ENCODE measurements at places on chromosomes 4 and X.

DNA sequence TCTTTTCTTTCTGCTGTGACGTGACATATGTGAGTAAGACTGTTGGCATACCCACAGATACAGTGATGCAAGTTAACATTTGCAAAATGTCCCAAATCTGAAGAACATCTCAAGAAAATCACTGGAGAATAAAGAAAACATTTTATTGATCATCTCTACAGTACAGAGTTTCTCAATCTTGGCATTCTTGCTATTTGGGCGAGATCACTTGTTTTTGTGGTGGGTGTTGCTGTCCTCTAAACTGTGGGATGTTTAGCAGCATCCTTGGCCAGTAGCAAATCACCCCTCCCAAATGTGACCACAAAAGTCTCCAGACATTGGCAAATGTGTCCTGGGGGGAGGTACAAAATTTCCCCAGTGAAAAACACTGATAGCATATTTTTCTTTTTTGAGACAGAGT is 28.8 kb downstream of the AMELX start:
- no peak for DNase-seq

DNA sequence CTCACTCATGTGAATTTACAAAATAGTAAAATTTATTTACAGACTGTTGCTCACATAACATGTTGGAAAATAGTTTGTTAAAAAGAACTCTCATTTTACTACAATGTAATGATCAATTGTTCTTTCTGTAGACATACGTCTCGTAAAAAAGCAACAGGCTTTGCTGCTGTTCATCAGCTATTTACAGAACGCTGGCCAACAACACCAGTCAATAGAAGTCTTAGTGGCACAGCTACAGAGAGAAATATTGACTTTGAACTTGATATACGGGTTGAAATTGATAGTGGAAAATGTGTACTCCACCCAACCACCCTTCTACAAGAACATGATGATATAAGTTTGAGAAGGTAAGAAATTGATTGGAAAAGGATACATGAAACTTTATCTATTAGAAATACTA is 47.6 kb upstream of the ADAD1 start:
- no peak for DNase-seq

- DNase-seq: no peak
These were observed 54.1 kb downstream of the TXK start for GRCh38 chr4:48079972-48080391.

GRCh38 chr4:109699553-109700225 is 3.6 kb downstream of the CASP6 start:
- DNase-seq: no peak

DNA sequence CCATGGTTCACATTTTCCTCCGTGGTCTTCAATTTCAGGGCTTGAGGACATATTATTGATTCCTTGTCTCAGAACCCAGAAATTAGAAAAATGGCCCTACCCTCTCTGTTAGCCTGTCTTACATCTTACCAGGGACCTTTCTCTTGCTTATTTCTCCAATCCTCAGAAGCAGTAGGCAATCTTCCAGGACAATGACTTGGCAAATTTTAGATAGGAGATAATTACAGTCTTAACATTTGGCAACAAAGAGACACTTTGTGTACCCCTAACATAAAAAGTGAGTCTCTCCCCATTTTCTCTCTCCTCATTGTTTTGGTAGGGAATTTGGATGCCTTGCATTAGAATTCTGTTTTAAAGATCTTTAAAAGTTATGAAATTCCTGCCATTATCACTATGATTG is 778.1 kb upstream of the SLIT2 start:
- no peak for DNase-seq

- no peak for DNase-seq
These were observed 3.4 kb downstream of the GPR78 start for GRCh38 chr4:8583655-8584025.

DNA sequence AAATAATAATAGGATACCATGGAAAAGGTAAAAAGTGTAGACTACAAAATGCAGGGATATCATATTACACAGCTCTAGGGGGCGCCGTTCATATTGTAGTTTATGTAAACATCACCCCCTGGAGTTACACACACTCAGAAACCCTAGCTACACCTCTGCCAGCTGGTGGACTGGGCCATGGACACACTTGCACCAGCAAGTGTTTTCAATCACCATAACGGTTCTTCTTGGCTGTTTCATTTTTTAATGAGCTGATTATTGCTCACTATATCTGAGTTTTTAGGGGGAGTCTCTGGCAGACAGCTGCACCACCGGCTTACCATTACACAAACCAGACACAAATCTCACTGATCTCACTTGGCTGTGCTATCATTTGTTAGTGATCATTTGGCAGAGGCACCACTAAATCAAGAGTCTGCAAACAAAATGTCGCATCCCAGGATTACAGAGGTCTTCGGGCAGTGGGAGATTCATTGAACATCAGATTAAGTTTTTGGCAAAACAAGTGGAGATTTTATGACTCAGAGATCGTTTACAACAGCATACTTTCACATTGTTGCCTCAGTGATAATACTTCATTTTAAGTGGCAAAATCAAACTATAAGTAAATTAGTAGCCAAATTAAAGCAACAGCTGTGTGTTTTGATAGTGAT is 185.7 kb downstream of the UNC5C start:
- DNase-seq: no peak

GRCh38 chr4:185013417-185014125 is 4.7 kb upstream of the HELT start:
- DNase-seq: no peak

DNA sequence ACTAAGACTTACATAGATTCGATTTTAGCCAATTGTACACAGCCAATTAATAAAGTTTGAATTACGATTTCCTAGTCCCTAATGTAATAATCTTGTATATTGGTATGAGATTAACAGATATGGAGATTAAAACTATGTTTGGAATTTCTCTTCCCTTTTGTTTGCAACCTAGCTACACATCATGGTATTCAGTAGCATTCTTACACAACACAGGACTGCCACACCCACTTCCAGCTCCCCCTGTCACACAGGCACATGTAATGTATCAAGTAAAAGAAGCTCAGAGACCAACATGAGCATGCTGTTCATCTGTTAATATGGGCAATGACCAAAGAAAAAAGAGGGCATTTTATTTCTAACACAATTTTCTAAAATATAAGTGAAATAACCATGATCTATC is 12.8 kb downstream of the SLC6A14 start:
- DNase-seq: no peak

GRCh38 chr4:1592709-1593417 is 91.2 kb downstream of the FAM53A start:
- DNase-seq: no peak

DNA sequence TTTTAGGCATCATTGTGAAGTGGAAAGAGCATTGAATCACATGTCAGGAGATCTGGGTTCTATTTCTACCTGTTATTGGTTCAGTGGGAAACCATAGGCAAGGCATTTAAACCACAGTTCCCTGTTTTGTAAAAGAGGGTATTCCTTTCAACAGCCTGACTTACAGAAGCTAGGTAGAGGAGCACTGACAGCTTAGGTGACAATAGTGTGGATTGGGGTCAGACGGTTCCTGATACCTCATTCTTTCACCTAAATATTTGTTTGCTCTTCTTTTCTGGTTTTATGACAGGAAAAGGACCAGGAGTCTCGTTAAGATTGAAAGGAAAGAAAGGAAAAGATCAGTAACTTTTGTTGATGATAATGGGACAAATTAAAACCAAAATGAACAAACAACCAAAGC is 15.9 kb upstream of the PDLIM5 start:
- DNase-seq: no peak

GRCh38 chrX:48468247-48468671 is 1.8 kb downstream of the SLC38A5 start:
- DNase-seq: no peak

- no peak for DNase-seq
These were observed 24.7 kb downstream of the TLR10 start for GRCh38 chr4:38757945-38758600.

GRCh38 chrX:114650351-114650750 is 66.5 kb downstream of the HTR2C start:
- DNase-seq: no peak

GRCh38 chr4:85302193-85302736 is 172.7 kb upstream of the ARHGAP24 start:
- no peak for DNase-seq

DNA sequence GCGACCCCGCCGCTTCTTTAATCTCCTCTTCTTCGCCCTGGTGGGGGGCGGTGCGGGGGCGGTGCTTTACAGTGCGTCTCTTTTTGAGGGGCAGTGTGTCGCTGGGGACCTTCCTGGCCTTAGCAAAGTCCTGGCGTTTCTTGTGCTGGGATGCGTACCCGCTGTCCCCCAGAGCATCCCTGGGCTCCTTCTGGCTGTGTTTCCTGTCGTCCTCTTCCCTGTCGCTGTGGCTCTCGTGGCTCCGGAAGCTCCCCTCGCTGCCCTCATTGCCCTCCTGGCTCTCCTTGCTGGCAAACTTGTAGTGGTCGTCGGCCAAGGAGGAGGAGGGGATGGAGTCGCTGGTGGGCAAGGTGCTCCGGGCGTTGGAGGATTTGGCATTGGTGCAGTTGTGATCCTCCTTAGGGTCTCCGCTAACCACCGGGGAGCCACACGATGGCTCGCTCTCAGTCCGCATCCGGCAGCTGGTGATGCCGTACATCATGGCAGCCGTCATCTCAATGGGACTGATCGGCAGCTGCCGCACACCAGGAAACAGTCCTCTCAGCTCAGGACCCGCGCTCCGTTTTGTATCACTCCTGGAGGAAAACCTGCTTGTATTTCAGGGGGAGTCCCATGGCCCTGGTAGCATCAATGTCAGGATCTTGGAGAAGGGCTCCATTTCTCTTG is 30.4 kb upstream of the TMSB15A start:
- no peak for DNase-seq

DNA sequence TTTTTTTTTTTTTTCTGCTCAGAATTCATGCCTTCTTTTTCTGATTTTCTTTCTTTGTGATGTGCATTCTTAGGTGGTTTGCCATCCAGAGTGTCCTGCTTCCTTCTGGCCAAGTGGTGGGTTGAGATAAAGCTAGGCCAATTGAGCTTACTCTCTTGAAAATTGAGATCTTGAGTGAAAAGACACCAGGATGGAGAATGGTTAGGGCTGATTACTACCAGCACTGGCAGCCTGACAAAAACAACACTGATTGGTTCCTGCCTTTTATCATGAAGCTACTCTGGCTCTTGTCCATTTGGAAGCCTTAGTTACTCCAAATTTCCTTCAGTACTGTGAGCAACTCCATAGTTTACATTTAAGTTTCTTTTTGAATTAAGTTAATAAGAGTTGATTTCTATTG is 404.0 kb downstream of the PPARGC1A start:
- peak; percentile 35 for DNase-seq

- DNase-seq: no peak
These were observed 146.5 kb upstream of the PUDP start for GRCh38 chrX:7294483-7294882.

GRCh38 chr4:76657443-76657842 is 222.4 kb downstream of the SHROOM3 start:
- no peak for DNase-seq

DNA sequence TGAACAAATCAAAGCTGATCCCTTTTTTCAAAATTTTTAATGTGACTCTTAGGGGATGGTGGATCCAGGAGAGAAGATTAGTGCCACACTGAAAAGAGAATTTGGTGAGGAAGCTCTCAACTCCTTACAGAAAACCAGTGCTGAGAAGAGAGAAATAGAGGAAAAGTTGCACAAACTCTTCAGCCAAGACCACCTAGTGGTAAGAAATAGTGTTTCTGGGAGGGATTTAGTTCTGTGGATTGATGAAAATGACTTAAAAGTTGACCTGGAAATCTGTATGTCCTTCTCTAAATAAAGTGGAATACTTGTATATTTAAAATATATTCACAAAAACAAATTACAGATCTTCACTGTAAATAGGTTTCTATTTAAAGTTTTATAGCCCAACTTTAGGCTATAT is 29.2 kb downstream of the NUDT9 start:
- DNase-seq: no peak

DNA sequence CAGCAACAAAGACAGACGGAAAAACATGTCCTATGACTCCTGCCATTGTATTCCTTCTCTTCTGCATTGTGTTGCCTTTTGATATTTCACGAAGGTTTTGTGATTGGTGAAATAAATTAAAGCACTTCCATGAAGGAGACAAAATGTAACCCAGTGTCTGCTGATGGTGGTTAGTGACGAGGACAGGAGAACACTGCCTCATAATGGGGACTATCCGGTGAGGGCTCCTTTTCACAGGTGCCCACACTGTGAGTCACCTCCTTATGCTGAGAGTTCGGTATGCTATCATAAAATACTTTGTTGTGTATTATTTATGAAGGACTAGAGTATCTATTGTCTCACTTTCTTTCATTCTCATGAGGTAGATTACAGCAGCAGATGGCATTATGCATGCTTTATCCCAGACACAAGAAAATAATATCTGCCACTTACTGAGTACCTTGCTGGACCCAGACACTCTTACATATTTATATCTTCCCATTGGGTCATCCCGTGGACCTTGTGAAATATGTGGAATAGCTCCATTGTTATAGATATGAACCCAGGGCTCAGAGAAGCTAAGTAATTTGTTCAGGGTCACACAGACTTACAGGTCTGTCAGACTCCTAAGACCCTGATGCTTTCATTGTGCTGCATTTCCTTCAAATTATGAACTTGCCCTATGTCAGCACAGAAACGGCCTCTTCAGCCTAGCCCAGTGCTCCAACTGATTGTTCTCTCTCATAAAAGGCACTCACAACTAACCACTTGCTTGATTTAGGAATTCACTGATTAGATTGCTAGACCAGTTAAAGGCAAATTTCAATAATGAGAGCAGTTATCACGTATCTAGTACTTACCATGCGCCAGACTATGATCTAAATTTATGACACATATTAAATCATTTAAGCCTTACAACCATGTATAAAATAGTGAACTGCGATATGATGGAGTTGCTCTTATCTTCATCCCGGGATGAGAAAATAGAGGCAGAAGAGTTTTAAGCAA is 31.2 kb downstream of the PLS3 start:
- DNase-seq: no peak

- no peak for DNase-seq
These were observed 102.6 kb downstream of the ARHGAP10 start for GRCh38 chr4:147834480-147834879.

DNA sequence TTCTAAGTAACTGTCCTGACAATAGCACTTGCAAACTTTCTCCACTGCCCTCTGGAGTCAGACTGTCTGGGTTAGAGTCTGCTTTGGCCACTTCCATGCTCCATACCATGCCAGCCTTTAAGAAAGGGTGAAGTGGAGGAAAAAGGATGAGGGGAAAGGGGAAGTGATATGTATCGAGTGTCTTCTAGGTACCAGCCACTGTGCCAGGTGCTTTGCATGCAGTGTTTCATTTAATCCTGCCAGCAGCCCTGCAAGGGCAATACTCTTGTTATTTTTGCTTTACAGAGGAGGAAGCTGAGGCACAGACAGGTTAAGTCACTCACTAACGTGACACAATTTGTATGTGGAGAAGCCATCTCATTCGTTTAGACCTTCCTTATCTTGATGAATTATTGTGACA is 55.6 kb downstream of the RTL9 start:
- DNase-seq: no peak

DNA sequence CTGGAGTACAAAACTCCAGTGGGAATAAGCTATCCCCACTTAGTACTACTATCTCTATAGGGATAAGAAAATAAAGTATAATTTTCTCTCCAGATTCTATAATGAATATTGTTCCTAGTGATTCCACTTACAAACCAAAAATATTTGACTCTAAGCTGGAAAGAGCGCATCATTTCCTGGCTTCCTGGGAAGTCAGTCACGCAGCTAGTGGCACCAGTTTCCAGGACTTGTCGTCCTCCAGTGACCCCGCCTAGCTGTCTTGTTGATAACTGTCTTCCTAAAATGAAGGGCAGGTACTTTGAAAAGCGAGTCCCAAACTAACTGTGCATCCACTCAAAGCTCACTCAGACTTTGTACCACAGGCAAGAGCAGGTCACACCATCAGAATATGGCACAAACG is 39.3 kb downstream of the LNX1 start:
- DNase-seq: no peak
